CD4-positive, alpha-beta T cell (primary cell): ENCODE measurements at places on chromosomes 6 and 20.

GRCh38 chr6:26336355-26337198 is 28.4 kb upstream of the BTN3A2 start:
- no peak for DNase-seq

- DNase-seq: no peak
Observed at GRCh38 chr6:136037242-136037875, 185.9 kb downstream of the PDE7B start.

GRCh38 chr6:169854083-169854725 is 102.8 kb downstream of the ERMARD start:
- DNase-seq: no peak

- no peak for DNase-seq
Observed at GRCh38 chr20:53831812-53832211, 238.2 kb upstream of the ZNF217 start.

- no peak for DNase-seq
Observed at GRCh38 chr6:104095661-104096416, 763.9 kb downstream of the HACE1 start.

GRCh38 chr6:130136798-130137197 is 86.0 kb downstream of the SAMD3 start:
- no peak for DNase-seq

GRCh38 chr6:163147994-163148393 is 266.5 kb upstream of the QKI start:
- no peak for DNase-seq

DNA sequence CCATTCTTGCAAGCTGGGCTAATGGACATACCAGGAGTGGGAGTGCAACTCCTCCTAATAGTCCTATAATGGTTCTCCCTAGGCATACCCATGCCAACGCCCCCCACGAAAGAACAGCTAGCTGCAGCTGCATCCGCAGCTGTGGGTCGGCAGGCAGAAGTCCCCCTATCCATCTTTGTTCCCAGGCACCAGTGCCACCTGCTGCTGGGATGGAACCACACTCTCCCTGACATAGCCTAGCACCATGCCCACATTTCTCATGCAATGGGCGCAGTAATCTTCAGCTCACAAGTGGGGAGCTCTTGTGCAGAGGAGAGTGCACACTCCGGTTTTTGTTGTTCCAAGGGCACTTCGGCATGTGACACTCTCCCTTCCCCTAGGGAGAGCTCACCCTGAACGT is 567.8 kb downstream of the GRIK2 start:
- DNase-seq: no peak

DNA sequence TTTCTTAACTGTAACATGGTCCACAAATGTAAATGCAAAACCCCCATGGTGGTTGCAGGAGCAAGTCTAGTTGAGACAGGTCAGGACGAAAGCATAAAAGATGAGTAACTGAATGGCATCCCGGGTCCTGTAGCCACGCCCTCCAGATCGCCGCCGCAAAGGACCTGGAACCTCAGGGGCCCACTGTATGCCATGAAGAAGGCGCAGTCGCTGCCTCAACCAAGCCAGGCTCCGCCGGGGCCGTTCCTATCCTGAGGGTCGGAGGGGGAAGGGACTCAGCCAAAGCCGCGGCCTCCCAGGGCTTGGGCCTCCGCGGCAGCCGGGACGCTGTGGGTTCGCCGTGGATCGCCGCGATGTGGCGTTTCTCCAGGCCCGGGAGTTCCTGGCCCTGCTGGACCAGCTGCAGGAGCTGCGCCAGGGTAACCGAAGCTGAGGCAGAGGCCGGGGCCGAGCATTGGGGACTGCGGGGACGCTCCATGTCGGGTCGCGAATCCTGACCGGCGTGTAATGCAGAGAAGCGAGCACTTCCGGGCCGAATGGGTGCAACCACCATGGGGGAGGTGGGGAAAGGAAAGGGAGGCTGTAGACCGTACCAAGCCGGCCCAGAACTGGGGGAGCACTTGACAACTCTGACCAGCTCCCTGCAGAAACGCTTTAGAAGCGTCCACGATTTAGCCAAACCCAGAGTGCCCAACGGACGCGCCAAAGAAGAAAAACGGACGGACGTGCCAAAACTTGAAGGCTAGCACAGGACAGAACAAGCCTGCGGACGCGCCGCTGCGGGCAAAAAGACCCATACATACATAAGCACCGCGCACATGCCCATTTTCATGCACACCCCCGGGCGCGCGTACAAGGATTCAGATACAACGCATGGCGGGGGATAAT is 11.1 kb downstream of the RPL7L1 start:
- DNase-seq: peak; percentile 93

- DNase-seq: no peak
Observed at GRCh38 chr20:5067877-5068645, 51.7 kb downstream of the PCNA start.

DNA sequence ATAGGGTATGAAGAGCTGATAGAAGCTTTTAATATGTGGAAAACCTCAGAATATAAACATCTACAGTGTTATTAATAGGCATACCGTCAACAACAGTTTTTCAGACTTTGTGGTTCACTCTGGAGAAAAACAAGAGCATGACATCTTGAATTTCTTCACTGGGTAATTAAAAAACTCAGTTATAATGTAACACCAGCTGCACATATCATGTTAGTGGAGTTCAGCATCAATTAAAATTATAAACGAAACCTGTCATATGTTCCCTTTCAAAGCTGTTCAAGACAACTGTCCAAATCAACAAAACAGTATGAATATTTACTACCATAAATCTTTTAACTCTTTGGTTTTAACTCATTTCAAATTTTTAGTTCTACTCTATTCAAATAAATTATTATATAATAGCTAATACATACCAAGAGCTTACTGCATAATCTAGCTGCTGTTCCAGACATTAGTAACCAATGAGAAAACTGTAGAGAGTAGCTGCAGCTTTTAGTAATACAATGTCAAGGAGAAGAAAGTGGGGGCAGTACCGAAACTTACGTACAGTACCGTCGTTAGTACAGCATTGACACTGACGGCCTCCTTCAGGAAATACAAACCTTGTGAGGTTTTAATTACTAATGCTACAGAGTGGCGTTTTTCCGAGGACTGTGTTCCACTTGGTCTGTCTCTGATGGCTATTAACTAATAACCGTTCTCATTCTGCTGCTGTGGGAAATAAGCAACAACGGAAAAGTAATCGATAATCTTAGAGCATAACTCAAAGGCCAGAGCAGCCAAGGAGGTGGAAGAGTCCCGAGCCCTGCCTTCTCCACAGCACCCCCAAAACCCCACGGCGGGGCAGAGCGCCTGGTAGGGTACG is 532 bp upstream of the PM20D2 start:
- DNase-seq: peak; percentile 17

DNA sequence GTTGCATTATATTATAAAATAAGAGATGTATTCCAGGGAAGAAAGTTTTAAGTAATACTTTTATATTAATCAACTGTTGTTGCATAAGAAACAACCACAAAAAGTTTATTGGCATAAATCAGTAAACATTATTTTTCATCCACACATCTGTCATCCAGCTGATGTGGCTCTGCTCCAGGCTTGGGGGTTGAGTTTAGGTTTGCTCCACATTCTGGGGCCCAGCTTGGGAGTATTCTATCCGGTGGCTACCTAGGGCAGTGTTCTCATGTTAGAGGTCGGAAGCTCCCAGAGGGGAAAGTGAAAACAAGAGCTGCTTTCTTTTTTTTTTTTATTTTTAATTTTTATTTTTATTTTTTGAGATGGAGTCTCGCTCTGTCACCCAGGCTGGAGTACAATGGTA is 728.4 kb upstream of the FLRT3 start:
- DNase-seq: no peak

DNA sequence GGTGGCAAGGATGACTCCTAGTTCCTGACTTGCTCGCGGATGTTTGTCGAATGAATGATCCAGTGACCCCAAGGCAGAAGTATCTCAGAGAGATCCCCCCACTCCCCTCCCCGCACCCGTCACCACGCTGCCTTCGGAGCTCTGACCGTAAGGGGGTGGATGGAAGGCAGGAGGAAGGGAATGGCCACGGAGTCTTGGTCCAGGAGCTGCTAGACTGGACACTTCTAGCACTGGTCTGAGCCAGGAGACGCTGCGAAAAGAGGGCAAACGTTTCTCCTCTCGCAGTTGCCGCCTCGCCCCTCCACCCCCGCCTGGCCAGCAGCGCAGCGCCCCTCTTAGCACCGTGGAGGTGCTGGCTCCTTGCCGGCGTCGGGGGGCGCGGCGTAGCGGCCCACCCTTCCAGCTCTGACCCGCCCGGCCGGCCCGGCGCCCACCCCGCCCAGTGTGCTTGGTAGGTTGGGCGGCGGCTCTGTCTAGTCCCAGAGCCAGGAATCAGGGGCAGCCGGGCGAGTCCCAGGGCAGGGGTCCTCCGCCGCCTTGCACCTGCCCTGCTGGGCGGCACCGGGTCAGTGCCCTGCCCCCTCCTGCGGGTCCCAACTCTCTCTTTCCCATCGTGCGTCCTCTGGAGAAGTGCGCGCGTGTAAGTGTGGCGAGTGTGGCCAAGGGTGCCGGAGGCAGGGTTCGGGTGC is 2.4 kb upstream of the DBNDD2 start:
- no peak for DNase-seq

- no peak for DNase-seq
Observed at GRCh38 chr6:162150295-162150694, 577.3 kb downstream of the PRKN start.

GRCh38 chr6:139475241-139475640 is 100.8 kb upstream of the CITED2 start:
- DNase-seq: no peak

DNA sequence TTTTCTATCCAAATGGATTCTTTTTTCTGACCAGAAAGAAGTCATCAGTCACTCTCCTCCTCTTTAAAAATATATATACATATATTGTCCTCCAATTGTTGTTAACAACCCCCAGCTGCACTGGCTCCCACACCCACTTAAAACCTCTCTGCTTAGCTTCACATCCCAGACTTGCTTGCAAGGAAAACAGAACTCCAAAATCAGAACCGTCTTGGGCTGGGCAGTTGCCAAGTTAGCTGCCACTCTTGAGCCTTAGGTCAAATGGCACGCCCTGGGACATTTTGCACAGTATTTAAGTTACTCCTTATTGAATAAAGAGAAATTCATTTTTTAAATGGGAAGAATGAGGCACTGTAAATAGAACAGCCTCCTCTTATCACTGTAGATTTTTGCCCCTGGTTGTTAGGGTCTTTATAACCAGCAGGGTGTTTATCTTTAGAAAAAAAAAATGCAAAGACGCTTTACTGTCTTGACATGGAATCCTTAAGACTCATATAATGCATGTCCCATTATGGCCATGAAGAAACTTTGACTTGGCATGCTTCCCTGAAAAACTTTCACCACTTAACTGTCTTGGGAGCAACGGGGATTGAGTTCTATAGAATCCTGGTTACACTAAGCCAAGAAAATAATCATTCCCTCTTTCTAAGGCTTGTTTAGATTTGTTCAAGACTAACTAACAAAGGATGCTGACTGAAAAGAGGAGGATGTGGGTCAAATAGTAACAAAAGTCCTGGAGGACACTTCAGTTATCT is 204.5 kb downstream of the ISM1 start:
- DNase-seq: no peak

DNA sequence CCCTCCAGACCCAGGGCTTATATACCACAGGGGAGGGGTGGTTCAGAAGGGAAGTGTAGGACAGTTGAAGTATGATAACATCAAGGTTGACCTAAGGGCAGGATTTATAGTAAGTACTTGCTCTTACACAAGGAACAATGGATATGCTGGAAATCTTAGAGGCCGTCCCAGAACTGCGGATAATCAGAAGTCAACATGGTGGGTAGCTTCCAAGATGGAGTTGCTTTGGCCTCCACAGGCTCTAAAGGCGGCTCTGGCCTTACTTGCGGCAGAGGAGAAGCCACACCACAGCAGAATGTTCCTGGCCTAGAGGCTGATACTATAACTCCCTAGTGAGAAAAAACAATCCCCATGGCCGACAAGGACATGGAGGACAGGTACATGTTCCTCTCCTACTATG is 344.7 kb downstream of the CDC5L start:
- DNase-seq: no peak

- DNase-seq: no peak
Observed at GRCh38 chr20:34843421-34843820, 18.0 kb upstream of the NCOA6 start.

- no peak for DNase-seq
Observed at GRCh38 chr6:57123111-57123510, 33.1 kb downstream of the ZNF451 start.

GRCh38 chr6:967701-968100 is 274.8 kb upstream of the EXOC2 start:
- no peak for DNase-seq

DNA sequence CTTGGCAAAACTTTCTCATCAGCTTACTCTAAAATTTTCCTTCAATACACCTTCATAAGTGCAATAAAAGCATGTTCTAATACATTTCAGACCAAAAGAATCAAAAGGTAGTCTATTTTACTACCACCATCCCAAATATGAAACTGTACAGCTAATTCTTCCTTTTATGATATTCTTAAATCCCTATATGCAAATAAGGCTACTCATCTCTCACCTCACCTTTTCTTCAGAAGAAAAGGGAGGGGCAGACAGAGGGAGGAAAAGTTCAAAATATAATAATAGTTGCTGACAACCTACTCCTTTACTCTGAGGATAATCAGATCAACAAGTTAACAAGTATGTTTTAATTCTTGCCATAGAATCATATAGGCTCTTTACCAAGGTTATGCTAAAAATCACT is 7.4 kb downstream of the C6orf120 start:
- DNase-seq: no peak

GRCh38 chr6:136517002-136517401 is 33.2 kb downstream of the MAP7 start:
- DNase-seq: no peak

- DNase-seq: no peak
Observed at GRCh38 chr20:15251171-15251570, 913.8 kb upstream of the FLRT3 start.

DNA sequence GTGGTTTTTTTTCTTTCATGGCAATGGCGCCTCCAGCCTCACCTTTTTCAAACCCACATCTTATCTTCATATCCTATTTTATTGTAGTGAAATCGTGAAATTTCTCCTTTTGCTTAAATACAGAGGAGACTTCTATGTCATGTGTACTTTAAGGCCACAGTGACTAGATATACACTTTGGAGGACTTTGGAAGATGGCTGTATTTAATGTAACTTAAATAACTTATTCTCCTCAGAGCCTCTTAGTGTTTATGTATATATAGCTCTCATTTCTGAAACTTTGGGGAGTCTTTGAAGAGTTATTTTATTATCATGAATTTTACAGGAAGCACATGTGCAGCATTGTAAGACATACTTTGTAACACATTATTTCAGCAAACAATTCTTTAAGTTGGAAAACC is 968 bp downstream of the LAMA2 start:
- DNase-seq: no peak

GRCh38 chr6:160960839-160961238 is 30.7 kb upstream of the MAP3K4 start:
- no peak for DNase-seq

DNA sequence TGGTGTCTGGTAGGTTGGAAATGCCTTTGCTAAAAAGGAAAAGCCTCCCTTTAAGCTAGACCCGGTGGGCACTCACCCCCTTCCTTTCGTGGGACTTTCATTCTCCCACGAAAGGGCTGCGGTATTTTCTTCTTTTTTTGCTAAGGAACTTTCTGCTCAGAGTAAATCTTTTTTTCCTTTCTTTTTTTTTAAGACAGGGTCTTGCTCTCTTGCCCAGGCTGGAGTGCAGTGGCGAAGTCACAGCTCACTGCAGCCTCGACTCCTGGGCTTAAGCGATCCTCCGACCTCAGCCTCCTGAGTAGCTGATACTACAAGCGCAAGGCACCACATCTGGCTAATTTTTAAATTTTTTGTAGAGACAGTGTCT is 4.0 kb downstream of the TP53TG5 start:
- no peak for DNase-seq
